AG04450 (cell line): ENCODE measurements at places on chromosomes 3 and 15.

GRCh38 chr3:190883973-190884832 lies 21.7 kb upstream of the GMNC start:
- peak; percentile 38 for DNase-seq

DNA sequence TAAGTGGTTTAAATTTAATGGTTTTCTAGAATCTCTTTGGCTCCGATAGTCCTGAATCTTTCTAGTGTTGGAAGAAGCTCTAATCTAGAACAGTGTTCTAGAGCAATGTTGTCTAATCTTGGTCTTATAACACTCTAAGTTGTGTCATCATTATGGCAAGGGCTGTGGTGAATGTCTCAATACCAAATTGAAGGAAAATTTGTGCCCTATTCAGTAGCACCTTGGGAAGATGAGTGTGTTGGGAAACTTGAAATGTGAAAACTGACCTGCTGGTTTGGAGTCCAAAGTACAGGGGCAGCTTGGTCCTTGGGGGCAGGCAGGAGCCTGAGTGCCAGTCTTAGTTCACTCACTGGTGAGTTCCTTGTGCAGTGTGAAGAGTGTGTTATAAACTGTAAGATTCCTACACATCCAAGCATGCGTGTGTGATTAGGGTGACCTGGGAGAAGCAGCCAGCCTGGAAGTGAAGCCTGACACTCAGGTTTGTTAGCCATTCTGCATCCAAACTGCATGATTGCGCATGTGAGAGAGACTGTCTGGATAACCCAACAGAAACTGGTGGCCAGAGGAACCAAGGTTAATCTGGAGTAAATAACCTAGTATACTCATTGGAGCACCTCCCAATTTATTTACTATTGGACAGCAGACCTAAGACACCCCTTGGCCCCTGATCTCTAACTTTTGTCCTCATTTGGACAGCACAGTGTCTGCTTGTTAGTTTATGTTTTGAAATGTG lies 14.6 kb downstream of the ZNF592 start:
- DNase-seq = no peak

DNA sequence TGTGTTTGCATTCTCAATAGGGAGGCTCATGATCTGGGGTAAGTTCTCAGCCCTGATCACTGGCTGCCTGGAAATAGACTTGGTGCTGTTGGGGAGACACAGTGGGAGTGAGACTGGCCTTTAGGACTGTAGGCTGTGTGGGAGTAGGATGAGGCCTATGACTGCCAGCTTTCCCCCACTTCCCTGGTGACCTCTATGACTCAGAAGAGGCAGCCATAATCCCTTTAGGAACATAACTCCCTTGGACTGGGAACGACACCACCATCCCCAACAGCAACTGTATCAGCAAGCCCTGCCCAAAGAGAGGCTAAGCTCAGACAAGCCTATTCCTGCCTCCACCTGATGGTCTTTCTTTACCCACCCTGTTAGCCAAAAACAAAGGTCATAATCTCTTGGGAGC lies 91.3 kb downstream of the SUCNR1 start:
- DNase-seq = no peak

GRCh38 chr3:66182246-66182645 lies 38.6 kb upstream of the SLC25A26 start:
- no peak for DNase-seq

DNA sequence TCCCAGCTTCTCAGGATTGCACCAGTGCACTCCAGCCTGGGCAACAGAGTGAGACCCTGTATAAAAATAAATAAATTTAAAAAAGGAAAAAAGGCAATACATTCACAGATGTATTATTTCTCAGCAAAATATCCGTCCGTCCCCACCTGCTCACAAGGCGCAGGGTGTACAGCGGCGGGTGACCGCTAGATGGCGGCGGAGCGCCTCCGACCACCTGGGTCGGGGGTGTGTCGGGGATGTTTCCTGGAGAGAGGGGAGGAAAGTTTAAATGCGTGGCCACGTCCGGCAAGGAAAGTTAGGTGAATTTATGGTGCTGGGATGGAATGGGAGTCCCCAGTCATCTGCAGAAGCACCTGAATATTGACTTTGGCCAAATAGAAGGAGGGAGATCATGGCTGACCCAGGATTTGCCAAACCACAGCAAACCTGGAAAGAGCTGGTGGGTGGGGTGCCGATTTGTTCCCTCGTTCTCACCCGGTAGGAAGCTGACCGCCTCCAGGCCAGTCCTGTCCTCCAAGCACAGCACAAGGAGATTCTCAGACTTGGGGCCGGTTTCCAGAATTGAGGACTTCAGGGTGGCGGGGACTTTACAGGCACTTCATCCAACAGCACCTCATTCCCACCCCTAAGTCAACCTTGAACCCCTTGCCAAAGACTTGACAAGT lies 88.3 kb downstream of the TMEM266 start:
- peak; percentile 15 for DNase-seq

DNA sequence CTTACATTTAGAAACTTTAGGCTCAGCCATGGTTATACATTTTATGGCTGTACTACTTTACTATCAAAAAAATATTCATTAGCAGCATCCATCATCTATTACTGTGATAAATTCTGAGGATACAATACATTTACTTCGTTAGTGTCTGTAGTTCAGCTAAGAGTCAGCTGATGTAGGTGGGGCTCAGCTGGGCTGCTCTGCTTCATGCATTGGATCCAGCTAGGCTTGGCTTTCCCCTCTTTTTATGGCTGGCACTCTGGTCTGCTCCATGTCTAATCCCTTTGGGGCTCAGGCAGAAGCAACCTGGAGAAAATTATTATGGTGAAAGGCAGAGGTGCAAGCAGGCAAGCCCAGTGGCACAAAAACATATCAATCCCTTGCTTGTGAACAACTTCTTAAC lies 930.1 kb upstream of the NR2F2 start:
- no peak for DNase-seq
